ENCODE measurements at places on chromosomes 2 and 18.

- DNase-seq, result no peak
Measured at GRCh38 chr2:180614776-180615175, 365.6 kb upstream of the UBE2E3 start.

DNA sequence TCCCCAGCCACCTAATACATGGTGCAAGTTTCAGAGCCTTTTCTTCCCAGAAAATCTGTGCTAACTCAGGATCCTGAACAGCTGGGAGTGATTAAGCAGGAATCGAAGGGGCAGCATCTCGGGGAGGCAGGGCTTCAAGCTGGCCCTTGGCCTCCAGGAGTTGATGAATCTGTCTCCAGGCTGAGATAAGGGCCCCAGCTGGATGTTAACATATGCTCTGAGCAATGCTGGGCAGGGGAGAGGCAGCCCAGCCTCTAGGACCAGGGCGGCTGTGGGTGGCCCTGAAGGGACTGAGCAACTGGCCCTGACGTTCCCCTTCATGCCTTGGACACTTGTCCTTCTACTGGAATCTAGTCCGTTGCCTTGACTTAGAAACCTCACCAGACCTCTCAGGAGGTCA is 84.1 kb upstream of the EPC2 start:
- no peak for DNase-seq

DNA sequence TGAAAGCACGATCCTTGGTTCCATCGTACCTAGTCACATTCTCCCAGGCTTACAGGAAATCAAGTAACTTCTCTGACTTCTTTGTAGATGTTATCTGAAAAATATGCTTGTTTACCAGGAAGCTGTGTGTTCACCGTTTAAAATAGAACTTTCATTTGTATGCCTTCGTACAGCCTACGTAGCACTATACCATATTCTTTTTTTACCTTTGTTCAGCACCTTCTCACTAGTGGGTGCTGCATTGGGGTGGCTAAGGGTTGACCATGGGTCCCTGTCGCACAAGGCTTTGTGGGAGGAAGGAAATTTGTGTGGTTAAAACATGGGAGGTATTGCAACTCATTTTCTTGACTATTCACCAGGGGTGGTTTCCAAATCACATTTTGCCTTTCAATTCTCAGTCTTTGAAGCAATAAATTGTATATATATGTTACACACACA is 16.6 kb downstream of the MALT1 start:
- DNase-seq, result peak; percentile 89

DNA sequence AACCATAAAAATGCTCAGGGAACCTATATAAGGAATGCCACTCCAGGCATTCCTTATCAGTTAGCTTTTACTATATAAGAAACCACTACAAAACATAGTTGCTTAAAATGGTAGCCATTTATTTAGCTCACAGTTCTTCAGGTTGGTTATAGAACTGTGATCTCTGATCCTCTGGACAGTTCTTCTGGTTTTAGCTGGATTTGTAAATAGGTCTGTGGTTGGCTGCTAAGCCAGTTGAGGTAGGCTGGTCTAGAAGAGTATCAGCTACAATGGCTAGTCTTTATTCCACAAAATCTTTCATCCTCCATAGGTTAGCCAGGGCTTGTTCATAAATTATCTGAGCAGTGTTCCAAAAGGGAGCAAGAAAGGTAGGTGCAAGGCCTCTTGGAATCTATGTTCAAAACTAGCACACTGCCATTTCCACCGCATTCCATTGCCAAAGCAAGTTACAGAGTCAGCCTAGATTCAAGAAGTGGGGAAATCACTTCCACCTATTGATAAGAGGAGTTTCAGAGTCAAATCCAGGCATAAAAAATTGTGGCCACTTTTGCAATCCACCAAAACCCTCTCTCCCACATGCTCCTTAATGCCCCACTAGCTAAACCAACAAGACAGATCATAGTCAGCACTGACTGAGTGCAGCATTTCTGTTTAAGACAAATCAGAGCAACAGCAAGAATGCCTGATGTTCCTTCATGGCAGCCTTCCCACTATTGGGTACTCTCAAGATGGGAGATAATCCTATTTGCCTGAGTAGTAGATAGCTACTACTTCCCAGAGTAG is 146.4 kb downstream of the IRS1 start:
- no peak for DNase-seq

GRCh38 chr2:58032764-58033080 is 13.9 kb upstream of the VRK2 start:
- no peak for DNase-seq

DNA sequence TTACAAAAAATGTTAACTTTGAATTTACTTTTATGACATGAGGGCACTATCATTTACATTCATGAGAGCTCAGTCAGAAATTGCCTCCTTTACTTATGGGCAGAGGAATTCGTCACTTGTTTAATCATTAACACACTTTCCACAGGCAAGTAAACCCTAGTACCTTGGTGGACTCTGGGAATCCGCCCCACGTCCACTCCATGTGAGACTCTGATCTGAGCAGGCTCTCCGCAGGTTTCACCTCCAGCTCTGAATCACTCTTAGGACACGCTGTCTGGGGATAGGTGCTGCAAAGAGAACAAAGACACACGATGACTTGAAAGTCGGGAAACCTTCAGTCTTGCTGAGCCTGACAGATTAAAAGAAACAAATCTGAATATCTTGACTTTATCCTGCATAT is 73.6 kb downstream of the LPIN2 start:
- DNase-seq, result no peak

- no peak for DNase-seq
Measured at GRCh38 chr2:33058716-33059470, 112.1 kb downstream of the LTBP1 start.

Measured in CD4-positive, alpha-beta T cell treated with Interleukin-17A for 1 hour (primary cell).